ENCODE measurements at places on chromosomes 2 and 18.

- H3K27ac ChIP-seq, result no peak overlapping the region
- no peaks in the 10 kb centered on the region for H3K36me3 ChIP-seq
- no peaks in the 10 kb centered on the region for H3K27me3 ChIP-seq
- H3K4me1 ChIP-seq, result no peaks in the 10 kb centered on the region
- DNase-seq, result no peak
- H3K4me3 ChIP-seq, result no peak overlapping the region
Observed at GRCh38 chr2:149021761-149022160, 16.7 kb upstream of the LYPD6B start.

DNA sequence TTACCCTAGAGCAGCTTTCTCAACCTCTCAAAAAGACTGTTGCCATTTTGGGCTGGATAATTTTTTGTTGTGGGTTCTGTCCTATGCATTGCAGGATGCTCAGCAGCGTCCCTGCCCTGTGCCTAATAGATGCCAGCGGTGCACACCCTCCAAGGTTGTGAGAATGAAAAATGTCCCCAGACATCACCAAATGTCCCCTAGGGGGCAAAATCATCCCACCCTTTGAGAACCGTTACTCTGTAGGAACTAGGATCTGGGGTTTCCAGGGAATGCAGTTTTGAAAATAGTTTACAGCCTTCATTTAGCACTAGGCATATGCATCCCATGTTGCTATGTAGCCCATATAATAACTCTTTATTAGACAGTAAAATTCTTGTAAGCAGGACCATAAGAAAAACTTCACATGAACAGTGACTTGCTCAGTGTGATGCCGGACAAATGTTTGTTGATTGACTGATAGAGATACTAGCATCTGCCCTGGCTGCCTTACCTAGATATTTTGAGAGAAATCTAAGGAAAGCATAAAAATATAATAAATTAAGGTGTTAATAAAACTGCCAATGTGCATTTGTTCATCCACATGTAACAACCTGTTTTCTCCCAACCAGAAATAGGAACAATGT is 79.2 kb upstream of the EPC2 start:
- DNase-seq, result no peak
- H3K27me3 ChIP-seq, result no peaks in the 10 kb centered on the region
- H3K4me1 ChIP-seq, result no peaks in the 10 kb centered on the region
- H3K4me3 ChIP-seq, result no peak overlapping the region

DNA sequence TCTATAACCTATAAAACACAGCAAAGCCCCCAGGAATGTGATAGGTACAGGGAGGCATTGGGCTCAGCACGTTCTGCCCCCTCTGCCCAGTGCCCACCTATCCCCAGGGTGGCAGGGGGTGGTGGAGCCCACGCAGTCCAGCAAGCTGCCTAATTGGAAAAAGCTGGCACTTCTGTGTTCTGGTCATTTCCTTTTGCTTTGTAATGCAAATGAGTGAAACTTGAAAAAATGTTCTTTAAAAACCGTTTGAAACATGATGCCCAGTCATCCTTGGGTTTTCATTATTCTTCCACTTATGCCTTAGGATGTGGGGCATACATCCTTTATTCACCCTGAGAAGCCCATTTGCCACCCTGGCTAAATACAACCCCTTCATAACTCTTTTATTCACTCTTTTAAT is 89.9 kb upstream of the LTBP1 start:
- no peaks in the 10 kb centered on the region for H3K36me3 ChIP-seq
- DNase-seq, result no peak
- no peaks in the 10 kb centered on the region for H3K27me3 ChIP-seq
- no peak overlapping the region for H3K27ac ChIP-seq
- H3K4me1 ChIP-seq, result no peaks in the 10 kb centered on the region

DNA sequence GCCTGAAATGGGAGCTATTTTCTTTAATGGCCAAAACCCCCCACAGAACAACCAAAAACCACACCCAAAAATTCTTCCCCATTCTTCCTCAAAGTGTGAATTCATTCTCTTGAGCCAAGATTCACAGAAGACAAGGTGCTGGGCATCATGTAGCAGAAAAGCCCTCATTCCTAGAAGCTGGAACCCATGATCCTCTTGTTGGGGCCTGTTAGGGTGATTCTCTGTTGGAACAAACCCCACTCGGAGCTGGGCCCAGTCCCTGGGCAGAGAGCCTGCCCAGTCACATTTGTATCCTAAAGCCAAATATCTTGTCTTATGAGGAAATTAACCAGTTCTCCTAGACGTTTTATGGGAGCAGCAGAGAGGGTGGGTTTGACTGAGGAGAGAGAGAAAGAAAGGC is 22.8 kb upstream of the VPS4B start:
- H3K4me1 ChIP-seq, result no peaks in the 10 kb centered on the region
- no peak overlapping the region for H3K4me3 ChIP-seq
- no peaks in the 10 kb centered on the region for H3K36me3 ChIP-seq
- no peaks in the 10 kb centered on the region for H3K27me3 ChIP-seq
- no peak for DNase-seq

DNA sequence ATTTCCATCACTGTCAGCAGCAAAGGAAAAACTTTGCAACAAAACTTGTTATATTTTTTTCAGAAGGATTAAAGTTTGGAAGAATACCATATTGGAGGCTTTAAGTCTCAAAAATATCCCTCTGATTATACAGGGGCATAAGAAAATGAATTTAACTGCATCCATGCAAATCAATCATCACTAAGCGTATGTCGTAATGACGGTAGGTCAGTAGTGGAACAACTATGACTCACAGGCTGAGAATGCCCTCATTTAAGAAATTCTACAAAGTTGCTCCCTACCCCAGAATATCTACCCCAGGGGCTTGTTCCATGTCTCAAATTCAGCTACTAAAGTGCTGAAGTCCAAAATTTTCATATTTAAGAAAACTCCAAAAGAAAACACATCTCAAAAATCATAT is 12.5 kb upstream of the NAB1 start:
- H3K4me3 ChIP-seq, result no peak overlapping the region
- no peaks in the 10 kb centered on the region for H3K4me1 ChIP-seq
- no peak overlapping the region for H3K27ac ChIP-seq

DNA sequence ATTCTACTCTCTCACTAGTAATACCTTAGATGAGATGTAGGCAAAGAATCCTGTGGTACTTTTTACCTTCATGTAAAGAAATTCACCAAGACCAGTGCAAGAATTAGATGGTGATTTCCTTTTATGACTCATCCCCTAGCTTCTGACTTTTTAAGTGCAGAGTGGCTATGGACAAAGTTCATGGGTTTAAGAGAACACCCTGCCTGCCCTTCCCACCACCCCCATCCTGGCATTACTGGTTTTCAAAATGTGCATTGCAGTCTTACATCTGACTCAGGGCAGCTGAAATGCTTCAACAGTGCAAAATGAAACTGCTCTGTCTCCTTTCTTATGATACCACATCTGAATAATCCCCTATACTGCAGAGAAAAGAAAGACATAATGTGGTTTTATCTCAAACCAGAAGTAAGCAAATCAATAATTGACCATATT is 22.6 kb downstream of the MAIP1 start:
- H3K27me3 ChIP-seq, result no peaks in the 10 kb centered on the region
- H3K27ac ChIP-seq, result no peak overlapping the region
- no peak overlapping the region for H3K4me3 ChIP-seq
- no peak for DNase-seq
- H3K36me3 ChIP-seq, result peaks cover 2% of the 10 kb centered on the region
- no peaks in the 10 kb centered on the region for H3K4me1 ChIP-seq

DNA sequence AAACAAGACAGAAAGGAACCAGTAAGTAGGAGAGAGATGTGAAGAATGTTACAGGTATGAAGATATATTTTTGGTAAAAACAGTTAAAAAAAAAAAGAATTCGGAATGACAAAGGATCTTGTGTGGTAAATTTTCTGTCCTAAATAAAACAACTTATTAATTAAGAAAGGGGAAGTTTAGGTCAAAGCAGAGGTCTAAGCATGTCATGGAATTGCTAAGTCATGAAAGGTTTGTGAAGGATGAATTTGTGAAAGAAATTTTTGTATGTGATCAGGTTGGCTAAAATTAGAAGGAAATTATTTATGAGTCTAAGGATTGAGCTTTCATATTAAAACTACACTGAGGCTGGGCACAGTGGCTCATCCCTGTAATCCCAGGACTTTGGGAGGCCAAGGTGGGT is 11.1 kb upstream of the ALPG start:
- no peak overlapping the region for H3K4me3 ChIP-seq
- no peaks in the 10 kb centered on the region for H3K36me3 ChIP-seq
- no peak for DNase-seq
- no peaks in the 10 kb centered on the region for H3K4me1 ChIP-seq
- no peak overlapping the region for H3K27ac ChIP-seq

- no peak overlapping the region for H3K4me3 ChIP-seq
- H3K27ac ChIP-seq, result no peak overlapping the region
- H3K4me1 ChIP-seq, result no peaks in the 10 kb centered on the region
- no peaks in the 10 kb centered on the region for H3K36me3 ChIP-seq
Observed at GRCh38 chr2:1461507-1462390, 48.5 kb downstream of the TPO start.

DNA sequence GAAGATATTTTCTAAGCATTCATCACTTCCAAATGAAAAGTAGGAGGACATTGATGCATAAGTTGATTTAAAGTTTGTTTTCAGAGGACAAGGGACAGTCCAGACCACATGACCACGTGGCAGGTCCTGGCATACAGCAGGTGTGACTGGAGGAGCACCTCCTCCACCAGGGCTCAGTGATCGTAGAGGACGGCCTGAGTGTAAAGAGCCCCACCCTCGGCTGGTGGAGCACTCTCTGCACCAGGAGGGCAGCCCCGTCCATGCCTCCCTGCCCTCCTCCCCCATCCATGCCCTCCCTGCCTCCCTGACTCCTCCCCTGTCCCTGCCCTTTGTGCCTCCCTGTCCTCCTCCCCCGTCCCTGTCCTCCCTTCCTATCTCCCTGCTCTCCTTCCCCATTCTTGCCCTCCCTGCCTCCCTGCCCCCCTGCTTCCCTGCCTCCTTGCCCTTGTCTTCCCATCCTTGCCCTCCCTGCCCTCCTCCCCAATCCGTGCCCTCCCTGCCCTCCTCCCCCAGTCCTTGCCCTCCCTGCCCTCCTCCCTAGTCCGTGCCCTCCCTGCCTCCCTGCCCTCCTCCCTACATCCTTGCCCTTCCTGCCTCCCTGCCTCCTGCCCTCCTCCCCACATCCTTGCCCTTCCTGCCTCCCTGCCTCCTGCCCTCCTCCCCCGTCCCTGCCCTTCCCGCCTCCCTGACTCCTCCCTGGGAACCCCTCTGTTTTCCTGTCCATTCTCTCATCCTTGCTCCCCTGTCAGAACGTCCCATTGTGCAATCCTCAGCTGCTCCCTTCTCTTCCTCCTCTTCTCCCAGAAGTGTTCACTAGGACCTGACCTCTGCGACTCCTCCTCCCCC is 47.9 kb downstream of the ANKMY1 start:
- no peak overlapping the region for H3K4me3 ChIP-seq
- no peak for DNase-seq
- H3K36me3 ChIP-seq, result no peaks in the 10 kb centered on the region
- no peaks in the 10 kb centered on the region for H3K27me3 ChIP-seq
- H3K4me1 ChIP-seq, result no peaks in the 10 kb centered on the region
- no peak overlapping the region for H3K27ac ChIP-seq

DNA sequence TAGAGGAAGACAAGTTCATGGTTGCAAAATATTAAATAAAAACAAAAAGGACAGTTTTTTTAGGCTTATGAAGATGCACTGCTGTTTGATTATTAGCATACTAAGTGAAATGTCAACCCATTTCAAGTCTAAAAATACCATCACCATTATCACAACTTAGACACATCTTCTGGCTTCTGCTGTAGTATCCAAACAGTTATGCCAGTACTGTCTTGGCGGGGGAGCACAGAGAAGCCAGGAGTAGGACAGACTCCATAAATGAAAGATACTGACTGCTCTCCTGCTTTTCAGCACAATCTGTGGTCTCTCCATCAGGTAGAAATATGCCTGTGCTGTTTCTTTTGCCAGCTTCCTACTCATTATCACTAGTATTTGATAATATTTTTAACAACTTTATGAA is 179.2 kb upstream of the DSEL start:
- no peak overlapping the region for H3K27ac ChIP-seq
- no peaks in the 10 kb centered on the region for H3K27me3 ChIP-seq
- no peaks in the 10 kb centered on the region for H3K36me3 ChIP-seq
- no peak overlapping the region for H3K4me3 ChIP-seq
- no peak for DNase-seq

DNA sequence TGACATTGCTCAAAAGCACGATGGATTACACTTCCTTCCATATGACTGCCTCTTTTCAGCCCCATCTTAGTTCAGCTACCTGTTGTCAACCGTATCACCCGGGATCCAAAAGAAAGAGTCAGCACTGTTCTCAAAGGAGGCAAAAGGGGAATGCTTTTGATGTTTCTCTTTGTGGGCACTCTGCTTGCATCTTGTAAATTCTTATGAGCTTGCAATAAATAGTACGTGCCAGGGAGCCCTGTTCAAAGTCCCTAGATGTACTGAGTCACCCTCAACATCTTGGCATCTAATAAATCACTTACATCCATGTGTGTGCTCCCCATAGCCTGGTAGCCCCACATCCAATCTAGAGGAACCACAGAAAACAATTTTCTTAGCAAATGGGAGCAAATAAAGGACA is 256.9 kb downstream of the SUCLG1 start:
- H3K27ac ChIP-seq, result no peak overlapping the region
- no peak overlapping the region for H3K4me3 ChIP-seq
- no peaks in the 10 kb centered on the region for H3K4me1 ChIP-seq
- DNase-seq, result no peak
- no peaks in the 10 kb centered on the region for H3K27me3 ChIP-seq

DNA sequence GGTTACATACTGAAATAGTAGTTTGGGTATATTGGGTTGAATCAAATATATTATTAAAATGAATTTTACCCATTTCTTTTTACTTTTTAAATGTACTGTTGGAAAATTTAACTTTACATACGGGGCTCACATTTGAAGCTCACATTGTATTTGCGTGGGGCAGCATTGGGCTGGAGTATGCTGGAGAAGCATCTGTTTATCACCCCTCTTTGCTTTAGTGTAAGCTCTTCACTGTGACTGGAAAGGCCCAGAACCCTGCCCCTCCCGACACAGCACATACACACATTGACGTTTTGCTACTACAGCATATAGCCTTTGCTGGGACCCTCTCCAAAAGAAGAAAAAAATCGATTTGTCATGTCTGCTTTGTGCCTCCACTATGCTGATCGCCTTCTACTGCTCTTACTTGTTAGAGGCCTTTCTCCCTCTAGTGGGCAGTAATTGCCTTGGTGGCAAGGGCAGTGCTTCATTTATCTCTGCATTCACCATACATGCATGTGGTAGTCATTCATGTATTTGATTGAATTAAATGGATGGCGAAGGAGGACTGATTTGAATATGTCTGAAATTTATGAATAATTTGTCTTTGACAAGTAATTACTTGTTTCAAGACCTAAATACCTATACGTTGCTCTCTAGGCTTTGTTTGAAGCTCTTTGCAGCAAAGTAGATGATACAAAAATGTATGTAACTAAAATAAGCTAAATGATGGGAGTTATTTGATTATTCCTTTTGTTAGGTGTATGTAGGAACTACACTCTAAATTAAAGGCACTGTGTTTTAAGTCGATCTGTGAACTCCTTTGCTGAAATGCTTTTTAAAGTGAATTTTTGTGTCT is 37.4 kb downstream of the VAPA start:
- peaks cover 8% of the 10 kb centered on the region for H3K36me3 ChIP-seq
- DNase-seq, result no peak
- no peak overlapping the region for H3K27ac ChIP-seq
- no peak overlapping the region for H3K4me3 ChIP-seq
- no peaks in the 10 kb centered on the region for H3K27me3 ChIP-seq
- H3K4me1 ChIP-seq, result no peaks in the 10 kb centered on the region

GRCh38 chr2:149832324-149832723 is 244.7 kb upstream of the MMADHC start:
- no peak overlapping the region for H3K27ac ChIP-seq
- no peak for DNase-seq
- no peaks in the 10 kb centered on the region for H3K36me3 ChIP-seq

All from aorta (tissue), 5 donors.